ENCODE measurements at places on chromosomes 4 and X.

GRCh38 chr4:142314686-142315085 lies 531.4 kb downstream of the INPP4B start:
- DNase-seq: no peak

- DNase-seq: no peak
These were observed 1.4 kb downstream of the XK start for GRCh38 chrX:37686996-37687395.

- DNase-seq: no peak
These were observed 9.8 kb upstream of the HERC3 start for GRCh38 chr4:88582493-88582892.

DNA sequence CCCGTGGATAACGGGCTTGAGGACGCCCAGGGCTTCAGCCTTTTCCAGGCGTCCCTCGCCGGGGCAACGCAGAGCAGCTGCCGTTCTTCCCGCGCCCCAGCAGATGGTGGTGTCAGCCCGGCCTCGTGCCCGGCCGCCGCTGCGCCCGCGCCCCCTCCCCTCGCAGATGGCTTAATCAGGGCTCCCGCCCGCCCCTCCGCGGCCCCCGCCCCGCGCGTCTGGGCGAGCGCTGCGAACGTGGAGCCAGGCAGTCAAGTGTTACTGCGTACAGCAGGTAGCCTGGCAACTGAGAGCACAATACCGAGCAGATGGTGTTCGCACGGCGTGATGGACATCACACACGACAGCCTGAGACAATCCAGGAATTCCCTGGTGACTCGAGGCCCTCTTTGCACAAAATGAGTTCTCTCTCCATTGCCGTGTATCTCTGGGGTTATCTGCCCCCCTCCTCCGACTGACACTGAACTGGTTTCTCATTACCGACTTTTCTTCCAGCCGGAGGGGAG lies 69.3 kb downstream of the MGST2 start:
- DNase-seq: peak; percentile 10

DNA sequence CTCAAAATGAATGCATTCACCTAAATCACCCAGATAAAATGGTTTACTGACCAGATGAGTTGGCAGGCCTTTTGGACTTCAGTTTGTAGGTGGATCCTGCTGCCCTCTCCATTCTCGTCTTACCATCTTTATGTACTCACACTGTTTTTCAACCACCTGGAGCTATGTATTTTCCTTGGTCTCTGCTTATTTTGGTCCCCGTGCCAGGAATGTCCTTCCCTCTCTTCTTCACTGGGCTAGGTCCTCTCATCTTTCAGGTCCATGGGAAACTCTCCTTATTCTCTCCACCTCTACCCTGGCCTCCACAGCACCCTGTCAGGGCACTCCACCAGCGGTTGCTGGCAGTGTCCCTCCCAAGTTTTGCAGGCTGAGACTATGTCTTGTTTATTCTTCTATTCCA lies 2.6 kb downstream of the GPRIN3 start:
- no peak for DNase-seq
